ENCODE measurements at places on chromosomes 2 and 18.

- no peak for DNase-seq
These were observed 37.0 kb upstream of the GRHL1 start for GRCh38 chr2:9914384-9915065.

- no peak for DNase-seq
These were observed 437.4 kb downstream of the PIK3C3 start for GRCh38 chr18:42392416-42392815.

GRCh38 chr2:36333350-36334012, 22.1 kb upstream of the CRIM1 start:
- DNase-seq: no peak

DNA sequence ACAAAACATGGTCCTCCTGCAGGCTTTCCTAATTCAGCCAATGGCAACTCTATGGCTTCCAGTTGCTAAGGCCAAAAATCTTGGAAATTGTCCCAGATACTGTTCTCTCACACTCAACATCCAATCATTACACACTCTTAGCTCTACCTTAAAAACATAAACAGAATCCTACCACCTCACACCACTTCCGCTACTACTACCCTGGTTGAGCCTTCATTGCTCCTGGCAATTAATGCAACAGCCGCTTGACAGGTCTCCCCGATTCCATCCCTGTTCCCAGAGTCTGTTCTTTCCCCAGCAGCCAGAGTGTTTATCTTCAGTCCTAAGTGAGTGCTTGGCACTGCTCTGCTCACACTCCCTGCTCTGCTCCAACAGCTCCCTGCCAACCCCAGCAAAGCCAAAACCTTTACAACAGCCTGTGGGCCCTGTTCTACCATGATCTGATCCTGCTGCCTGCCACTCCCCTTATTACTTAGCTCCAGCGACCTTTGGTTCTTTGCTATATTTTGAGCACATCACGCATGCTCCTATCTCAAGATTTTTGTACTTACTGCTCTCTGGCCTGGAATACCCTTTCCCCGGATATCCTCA, 67.5 kb upstream of the AMMECR1L start:
- DNase-seq: no peak

- DNase-seq: no peak
These were observed 487.5 kb downstream of the SUCLG1 start for GRCh38 chr2:83971547-83971946.

DNA sequence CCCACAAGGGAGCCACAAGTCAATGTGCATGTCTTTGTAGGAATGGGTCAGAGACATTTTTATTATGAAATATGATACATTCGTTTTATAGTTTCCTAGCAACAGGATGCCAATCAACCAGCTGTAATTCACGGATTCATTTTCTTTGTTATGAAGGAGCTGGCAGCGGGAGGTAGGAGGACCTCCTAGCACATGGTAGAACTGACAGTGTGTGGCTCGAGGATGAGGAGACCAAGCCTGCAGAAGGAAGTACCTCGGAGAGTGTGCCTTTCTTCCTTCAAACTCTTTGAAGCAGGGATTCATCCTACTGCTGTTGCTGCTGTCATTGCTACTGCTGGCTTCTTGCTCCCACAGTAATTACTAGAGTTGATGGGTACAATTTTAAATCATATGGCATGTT, 504.8 kb upstream of the KLHL29 start:
- DNase-seq: no peak

DNA sequence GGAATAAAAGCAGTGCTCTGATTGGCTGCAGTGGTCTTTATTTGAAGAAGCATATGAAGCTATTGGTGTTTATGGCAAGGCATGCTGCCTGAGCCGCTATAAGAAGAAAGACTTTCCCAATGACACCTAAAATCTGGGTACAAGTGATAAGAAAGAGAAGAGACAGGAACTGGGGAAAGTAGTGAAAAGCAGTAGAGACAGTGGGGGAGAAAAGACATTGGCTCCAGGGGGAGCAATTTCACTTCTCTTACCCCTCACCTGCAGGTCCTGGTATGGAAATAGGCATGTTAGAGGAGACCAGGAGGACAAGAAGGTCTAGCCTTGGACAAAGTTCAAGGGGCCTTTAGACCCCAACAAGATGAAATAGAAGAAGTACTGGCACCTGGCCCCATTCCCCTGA, 47.1 kb downstream of the PLCL1 start:
- no peak for DNase-seq

- no peak for DNase-seq
These were observed 48.4 kb downstream of the TANK start for GRCh38 chr2:161208527-161209139.

DNA sequence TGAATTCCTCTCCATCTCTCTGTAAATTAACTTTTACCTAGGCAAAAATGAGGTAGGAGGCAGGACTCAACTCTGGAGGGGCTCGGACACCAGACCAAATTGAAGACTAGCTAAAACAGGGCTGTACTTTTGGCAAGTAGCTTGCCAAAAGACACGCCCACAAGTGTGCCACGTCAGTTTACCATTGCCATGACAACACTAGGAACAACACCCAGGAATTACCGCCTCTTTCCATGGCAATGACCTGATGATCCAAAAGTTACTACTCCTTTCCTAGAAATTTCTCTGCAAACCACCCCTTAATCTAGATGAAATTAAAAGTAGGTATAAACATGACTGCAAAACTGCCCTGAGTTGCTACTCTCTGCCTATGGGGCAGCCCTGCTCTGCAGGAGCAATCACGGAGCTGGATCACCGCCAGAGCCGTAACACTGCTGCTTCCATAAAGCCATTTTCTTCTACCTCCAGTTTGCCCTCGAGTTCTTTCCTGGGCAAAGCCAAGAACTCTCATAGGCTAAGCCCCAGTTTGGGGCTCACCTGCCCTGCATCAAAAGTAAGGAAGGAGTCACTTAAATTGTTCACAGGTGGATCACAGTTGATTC, 66.0 kb upstream of the FAM136A start:
- no peak for DNase-seq

DNA sequence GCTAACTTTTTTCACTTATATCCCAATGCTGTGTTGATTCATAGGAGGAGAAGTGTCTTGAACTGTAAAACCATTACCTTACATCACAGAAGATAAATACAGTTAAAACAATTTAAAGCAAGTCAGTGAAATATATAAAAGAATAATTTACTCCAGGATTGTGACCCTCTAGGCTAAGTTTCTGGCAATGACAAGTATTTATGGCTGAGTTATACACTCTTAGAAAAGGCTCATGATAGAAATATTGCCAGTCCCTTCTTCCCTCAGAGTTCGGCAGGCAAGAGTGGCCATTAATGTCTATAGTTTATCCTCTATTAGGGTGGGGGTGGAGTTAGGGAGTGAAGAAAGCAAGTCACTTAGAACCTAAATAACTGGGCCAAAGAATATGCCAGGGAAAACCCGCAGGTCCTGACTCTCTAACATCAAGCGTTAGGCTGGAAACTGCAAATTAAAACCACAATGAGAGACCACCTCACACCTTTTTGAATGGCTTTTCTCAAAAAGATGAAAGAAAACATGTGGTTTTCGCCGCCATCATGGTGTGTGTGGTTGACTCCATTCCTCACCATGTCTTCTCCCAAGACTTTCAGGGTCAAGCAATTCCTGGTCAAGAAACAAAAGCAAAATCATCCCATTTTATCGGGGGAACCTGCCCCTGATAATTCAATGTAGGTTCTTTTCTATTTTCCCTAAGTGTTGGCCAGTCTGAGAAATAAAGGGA, 69.3 kb downstream of the CD226 start:
- DNase-seq: no peak

DNA sequence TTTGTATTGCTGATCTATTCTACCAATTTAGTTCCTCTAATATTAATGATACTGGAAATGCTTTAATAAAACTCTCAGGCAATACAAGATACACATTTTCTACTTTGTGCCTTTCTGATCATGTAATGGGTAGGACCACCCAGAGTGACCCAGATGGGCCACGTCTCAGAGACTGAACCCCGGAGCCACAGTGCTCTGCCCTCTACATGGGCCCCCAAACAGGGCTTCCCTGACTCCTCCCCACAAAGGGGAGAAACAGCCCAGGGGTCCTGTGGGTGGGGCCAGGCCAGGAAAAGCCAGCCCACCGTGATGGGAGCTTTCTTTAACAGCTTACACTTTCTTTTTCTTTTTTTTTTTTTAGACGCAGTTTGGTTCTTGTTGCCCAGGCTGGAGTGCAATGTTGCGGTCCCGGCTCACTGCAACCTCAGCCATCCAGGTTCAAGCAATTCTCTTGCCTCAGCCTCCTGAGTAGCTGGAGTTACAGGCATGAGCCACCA, 18.4 kb downstream of the HDAC4 start:
- no peak for DNase-seq

DNA sequence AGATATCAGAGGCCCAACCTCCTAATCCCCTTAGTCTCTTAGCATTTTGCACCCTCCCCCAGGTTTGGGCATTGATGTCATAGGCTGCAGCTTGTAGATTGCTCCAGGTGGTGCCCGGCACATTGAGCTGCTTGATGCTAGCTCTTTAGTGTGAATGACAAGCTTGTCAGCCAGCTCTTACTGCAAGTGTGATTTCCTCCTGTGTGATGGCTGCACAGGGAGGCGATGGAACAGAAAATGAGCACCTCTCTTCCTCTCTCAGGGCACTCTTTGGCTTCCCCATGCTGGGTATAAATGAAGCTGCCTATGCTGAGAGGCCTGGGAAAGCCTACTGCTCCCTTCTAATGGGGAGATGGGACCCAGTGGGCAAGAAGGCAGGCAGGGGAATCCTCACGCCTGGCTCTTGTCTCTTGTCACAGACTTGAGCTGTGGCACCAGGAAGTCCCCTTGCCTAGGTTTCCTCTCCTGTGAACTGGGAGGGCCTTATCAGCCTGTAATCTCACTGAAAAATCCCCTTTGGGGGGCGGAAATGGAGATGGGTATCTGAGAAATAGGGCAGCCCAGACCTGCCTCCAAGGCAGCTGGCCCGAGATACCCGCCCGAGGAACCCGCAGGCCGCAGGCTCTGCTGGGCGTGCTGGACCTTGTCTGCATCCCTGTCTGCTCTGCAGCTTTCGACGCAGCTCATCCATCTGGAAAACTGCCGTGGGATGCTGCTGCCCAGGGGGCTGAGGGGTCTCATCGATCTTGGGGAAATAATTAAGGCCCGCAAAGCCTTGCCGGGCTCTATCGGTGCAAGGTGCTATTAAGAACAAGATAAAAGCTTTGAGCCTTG, 163.5 kb upstream of the CXCR4 start:
- DNase-seq: peak; percentile 21

- DNase-seq: no peak
These were observed 172.8 kb downstream of the CYP26B1 start for GRCh38 chr2:71974846-71975245.

GRCh38 chr18:48374423-48375149, 34.6 kb downstream of the ZBTB7C start:
- no peak for DNase-seq

DNA sequence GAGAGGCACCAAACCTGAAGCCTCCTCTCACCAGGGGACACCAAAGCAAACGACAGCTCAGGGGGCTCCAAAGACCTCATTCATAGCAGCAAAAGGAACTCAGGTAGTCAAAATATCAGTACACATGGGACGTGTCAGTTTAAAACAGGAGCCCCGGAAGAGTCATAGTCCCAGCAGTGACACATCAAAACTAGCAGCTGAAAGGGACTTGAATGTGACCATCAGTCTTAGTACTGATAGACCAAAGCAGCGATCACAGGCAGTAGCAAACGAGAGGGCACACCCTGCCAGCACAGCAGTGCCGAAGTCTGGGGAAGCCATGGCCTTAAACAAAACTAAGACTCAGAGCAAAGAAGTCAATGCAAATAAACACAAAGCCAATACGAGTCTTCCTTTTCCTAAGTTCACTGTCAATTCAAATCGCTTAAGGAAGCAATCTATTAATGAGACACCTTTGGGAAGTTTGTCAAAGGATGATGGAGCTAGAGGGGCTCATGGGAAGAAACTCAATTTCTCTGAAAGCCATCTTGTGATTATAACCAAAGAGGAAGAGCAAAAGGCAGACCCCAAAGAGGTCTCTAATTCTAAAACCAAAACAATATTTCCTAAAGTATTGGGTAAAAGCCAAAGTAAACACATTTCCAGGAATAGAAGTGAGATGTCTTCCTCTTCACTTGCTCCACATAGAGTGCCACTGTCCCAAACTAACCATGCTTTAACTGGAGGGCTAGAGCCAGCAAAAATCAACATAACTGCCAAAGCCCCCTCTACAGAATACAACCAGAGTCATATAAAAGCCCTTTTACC, 1.2 kb downstream of the GALNT5 start:
- no peak for DNase-seq

DNA sequence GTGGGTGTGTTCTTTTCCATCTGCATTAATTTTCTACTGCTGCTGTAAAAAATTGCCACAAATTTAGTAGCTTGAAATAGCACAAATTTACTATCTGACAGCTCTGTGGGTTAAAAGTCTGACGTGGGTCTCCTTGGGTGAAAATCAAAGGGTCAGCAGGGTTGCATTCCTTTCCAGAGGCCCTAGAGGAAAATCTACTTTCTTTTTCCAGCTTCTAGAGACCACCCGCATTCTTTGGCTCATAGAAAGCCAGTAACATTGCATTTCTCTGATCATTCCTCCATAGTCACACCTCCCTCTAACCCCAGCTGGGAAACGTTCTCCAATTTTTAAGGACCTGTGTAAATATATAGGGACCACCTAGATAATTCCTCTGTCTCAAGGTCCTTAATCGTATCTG, 128.8 kb downstream of the ATL2 start:
- no peak for DNase-seq

- no peak for DNase-seq
These were observed 126.7 kb downstream of the BCL2 start for GRCh38 chr18:63192885-63193349.

DNA sequence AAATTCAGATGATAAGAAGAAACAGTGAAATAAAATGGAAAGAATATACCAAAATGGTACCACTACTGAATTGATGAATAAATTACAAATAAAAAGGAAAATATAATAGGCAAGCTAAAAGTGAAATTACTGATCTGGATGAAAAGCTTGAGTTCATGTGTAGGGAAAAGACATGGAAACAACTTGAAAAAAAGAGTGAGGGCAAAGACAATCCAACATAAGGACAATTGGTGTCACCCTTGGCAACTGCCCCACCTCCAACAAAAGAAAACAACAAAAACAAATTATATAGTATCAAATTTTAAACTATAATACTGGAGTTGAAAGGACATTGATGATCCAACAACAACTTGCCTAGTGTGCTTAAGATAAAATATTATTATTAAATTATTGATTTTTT, 37.6 kb downstream of the PPP1R1C start:
- DNase-seq: no peak

- no peak for DNase-seq
These were observed 47.2 kb downstream of the RAD51AP2 start for GRCh38 chr2:17470855-17471641.

DNA sequence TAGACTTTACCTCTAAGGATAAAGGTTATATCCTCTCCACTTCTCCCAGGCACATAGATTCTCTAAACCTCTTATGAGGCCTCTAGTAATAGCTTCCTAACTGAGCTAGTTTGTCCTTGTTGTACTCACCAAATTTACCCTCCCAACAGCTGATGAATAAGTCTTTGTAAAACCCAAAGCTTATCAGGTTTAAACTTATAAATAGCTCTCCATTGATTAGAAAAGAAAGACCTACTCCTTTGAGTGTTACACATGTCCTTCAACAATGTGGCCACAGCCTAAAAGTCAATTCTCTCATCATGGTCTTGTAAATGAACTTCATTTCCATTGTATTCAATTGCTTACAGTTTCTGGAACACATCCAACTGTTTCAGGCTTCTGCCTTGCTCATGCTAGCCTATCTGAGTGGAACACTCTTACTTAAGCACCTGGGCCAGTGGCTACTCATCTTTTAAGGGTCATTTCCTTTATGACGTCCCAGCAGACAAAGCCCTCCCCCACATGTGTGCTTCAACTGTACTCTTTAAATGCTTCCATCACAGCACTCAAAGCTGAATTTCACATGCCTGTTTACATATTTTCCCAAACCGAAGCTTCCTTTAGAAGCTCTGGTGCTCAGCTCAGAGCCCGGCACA, 131.6 kb downstream of the CDH2 start:
- DNase-seq: no peak

Measured in stimulated activated CD8-positive, alpha-beta memory T cell treated with anti-CD3 and anti-CD28 coated beads, Interleukin-15, amount 100 ng/mL, for 1 hour (primary cell).